ENCODE measurements at places on chromosomes 16 and 17.

GRCh38 chr16:76278980-76279379 is 1.8 kb downstream of the CNTNAP4 start:
- no peak for DNase-seq

DNA sequence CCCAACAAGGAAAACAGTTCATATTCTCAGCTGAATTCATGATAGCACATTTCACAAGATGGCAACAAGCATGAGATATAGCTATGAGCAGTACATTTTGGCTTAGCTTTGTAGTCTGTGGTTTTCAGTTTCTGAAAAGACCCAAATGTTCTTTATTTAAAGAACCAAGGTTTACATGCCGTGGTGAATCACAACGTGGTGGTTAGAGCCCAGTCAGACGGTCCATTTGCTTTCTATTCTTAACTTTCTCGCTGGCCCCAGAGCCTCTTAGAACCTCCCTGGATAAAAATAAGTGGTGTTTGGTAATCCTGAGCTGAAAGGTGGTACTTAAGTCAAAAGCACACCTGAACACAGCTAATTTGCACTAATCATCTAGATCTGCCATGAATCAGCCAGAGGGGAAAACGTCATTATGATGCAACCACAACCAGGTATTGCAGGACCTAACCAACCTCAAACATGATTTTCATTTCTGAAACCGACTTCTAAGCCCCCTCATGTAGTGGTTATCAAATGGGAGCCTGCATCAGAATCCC is 18.6 kb upstream of the HAPSTR1 start:
- peak; percentile 92 for DNase-seq

DNA sequence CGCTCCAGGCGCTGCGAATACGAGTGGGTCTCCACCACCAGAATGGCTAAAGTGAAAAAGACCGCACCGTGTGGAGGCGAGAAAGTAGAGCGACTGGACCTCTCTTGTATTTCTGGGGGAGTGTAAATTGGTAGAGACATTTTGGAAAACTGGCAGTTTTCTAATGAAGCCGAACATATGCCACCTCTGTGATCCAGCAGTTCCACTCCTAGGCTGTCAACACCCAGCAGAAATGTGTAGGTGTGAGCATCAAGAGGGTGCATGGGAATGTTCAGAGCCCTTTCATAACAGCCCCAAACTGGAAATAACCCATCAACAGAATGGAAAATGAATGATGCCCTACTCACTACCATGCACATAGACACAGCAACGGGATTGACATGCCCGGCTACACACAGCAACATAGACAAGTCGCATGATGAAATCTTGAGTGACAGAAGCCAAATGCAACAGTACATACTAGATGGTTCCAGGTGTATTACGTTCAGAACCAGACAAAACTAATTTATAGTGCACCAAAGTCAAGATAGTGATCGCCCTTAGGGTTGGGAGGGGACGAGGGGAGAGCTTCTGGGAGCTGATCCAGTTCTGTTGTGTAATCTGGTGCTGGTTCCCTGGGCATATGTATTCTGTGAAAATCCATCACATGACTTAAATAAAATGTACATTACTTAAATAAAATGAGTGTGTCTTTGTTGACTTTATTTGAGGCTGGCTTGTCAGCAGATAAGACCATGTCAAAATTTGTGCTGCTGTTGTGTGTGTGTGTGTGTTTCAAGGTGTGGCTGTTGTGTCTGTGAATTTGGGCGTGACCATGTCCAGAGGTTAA is 877 bp upstream of the BCL7C start:
- DNase-seq: no peak

DNA sequence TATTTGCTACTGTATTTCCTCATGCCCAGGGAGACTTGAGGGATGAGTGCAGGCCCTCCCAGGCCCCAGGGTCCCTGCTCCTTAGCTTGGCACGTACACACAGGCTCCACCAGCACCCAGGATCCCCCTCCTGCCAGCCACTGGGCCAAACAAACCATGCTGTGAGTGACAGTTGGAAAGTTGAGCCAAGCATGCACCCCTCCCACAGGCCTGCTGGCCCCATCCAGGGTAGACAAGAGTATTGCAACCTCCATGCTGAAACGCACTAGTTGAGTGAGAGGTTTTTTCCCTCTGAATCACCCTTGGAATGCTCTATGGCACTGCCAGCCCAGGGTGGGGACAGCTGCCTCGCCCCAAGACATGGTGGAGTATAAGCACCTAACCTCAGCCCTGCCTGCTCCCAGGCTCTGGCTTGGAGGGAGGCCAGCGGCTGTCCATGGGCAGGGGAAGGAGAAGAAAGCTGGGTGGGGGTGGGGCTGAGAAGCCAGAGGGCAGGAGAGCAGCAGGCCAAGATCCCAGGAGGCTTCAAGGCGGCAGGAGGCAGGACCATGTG is 49.6 kb downstream of the PITPNM3 start:
- DNase-seq: no peak

GRCh38 chr16:85045641-85046471 is 18.3 kb downstream of the KIAA0513 start:
- DNase-seq: no peak

DNA sequence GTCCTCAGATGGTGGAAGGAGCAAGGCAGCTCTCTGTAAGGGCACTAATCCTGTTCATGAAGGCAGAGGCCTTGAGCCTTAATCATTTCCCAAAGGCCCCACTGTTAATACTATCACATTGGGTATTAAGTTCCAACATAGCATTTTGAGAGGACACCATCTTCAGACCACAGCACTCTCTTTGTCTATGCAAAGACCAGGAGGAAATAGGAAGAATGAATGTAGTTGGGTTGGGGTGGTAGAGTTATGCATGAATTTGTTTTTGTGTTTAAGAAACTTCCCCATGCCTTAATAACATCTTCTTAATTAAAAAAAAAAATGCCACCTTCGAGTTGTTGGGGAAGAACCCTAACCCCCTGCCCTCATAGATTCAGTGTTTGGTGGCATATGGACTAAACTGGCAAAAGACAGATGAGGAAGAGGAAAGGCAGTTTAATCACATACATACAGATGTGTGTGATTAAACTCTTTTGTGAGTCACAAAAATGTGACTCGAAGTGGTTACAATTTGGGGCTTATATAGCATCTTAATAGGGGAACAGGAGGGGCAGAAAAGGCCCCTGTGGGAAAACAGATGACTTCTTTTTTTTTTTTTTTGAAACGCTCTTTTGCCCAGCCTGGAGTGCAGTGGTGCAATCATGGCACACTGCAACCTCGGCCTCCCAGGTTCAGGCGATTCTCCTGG is 35.0 kb upstream of the SLC5A10 start:
- DNase-seq: no peak

DNA sequence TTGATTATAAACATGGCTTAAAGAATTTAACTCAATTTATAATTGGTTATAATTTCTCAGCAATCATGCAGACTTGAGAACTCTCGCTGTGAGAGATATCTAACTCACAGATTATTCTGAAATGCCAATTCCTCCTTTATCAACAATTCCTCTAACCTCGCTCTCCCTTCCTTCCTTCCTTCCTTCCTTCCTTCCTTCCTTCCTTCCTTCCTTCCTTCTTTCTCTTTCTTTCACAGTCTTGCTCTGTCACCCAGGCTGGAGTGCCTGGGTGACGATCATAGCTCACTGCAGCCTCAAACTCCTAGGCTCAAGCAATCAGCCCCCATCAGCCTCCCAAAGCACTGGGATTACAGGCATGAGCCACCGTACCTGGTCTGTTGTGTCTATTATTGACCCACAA is 42.4 kb downstream of the CHD9 start:
- no peak for DNase-seq

- no peak for DNase-seq
Observed at GRCh38 chr16:11196286-11196828, 59.6 kb downstream of the SOCS1 start.

DNA sequence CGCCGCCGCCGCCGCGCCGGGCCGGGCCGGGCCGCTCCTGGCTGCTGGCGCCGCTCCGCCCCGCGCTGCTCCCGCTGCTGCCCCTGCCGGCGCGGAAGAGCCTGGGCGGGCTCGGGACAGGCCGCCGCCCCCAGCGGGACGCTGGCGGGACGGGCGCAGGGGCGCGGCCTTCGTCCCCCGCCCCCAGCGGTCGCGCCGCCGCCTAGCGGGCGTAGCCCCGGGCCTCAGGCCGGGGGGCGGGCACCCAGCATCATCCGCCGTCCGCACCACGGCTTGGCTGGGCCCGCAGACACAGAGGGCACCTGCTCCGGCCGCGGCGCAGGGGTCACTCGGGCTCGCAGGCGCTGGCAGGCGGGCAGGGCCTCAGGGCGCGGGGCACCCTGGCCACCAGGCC is at the start of gene AMFR:
Gene AMFR (minus strand): TSS at position 107 of the 394 bp plus-strand sequence. CDS start 218 bp downstream, outside the sequence.
- peak; percentile 18 for DNase-seq

- no peak for DNase-seq
Observed at GRCh38 chr17:27596096-27596495, 34.9 kb upstream of the LGALS9 start.

DNA sequence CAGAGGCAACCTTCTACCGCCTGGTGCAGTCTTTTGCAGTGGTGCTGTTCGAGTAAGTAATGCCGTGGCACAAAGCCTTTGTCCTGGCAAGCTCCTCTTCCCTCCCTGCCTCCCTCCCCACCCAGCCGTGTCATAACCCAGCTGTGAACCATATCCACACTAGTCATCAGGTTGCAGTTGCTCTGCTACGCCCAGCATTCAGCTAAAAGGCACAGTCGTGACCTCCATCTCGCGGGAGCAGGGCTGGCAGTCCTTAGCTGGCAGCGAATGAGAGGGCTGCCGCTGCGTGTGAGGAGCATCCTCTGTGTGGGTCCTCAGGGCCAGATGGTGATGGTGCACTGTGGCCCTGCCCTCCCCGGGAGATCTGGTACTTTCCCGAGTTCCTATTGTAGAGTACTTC is 39.3 kb downstream of the CIBAR2 start:
- DNase-seq: no peak

DNA sequence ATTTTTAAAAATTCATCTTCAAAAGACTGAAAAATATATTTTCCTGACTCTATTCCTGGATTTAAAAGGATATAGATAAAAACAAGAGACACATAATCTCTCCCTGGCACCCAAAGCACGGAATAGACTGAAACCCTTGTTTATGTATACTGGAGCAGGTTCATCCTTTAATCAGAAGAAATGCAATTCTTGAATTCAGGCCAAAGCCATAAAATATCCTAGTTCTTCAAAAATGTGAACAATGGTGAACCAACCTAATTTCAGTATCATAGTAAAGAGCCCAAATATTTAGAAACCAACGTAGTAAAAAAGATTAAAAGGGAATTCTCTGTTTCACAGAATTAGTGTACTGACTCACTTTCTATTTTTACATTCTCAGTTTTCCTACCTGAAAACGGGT is 188.5 kb upstream of the C17orf78 start:
- DNase-seq: no peak

- DNase-seq: no peak
Observed at GRCh38 chr17:27603421-27603770, 27.6 kb upstream of the LGALS9 start.

GRCh38 chr17:37406635-37407461 is at the start of the genes ACACA and TADA2A:
ACACA (minus strand) TSS chr17:37406836; CDS start chr17:37406299, 537 bp downstream.
TADA2A (plus strand) TSS chr17:37406886; CDS start chr17:37411366, 4,480 bp downstream.
- no peak for DNase-seq
